Esophagus mucosa (tissue), 1 donor: ENCODE measurements at places on chromosomes 12 and 14. TPM values are rescaled to one million over a fixed set of nuclear protein-coding genes. Genes with fewer than 3 reads are reported as not detected.

Gene ADSS1
- 5.7 TPM for total RNA-seq

Gene LYZ
- 13.0 TPM for total RNA-seq

Gene RBP5
- 0.76 TPM for total RNA-seq

Gene LRFN5
- 0.20 TPM for total RNA-seq

Gene GLIPR1L1
- total RNA-seq: not detected

Gene KIF26A
- 1.00 TPM for total RNA-seq

Gene BEST3
- not detected for total RNA-seq

Gene TEP1
- 17.2 TPM for total RNA-seq

Gene TSHR
- total RNA-seq: not detected

Gene CELA1
- not detected for total RNA-seq

Gene RFLNA
- not detected for total RNA-seq

Gene RNASE2
- not detected for total RNA-seq

Gene FLRT2
- 2.1 TPM for total RNA-seq

Gene FOXG1
- not detected for total RNA-seq

Gene WNT1
- total RNA-seq: not detected

Gene PZP
- not detected for total RNA-seq

Gene FITM1
- total RNA-seq: 0.60 TPM

Gene MANSC1
- total RNA-seq: 47.8 TPM

Gene KLHL33
- total RNA-seq: 0.04 TPM

Gene IFT43
- total RNA-seq: 21.6 TPM

Gene TAC3
- not detected for total RNA-seq

Gene RPL6
- total RNA-seq: 1,486 TPM

Gene SLC17A8
- not detected for total RNA-seq

Gene P2RX2
- total RNA-seq: not detected

Gene RTL1
- total RNA-seq: not detected

Gene CCDC177
- total RNA-seq: not detected

Gene SOAT2
- not detected for total RNA-seq

Gene OTOGL
- 0.04 TPM for total RNA-seq

Gene OVCH1
- not detected for total RNA-seq

Gene FERMT2
- total RNA-seq: 4.1 TPM
